Endothelial cell (in vitro differentiated cells): ENCODE measurements at places on chromosomes 5 and 9. TPM values are rescaled to one million over a fixed set of nuclear protein-coding genes. Genes with fewer than 3 reads are reported as not detected.

DNA sequence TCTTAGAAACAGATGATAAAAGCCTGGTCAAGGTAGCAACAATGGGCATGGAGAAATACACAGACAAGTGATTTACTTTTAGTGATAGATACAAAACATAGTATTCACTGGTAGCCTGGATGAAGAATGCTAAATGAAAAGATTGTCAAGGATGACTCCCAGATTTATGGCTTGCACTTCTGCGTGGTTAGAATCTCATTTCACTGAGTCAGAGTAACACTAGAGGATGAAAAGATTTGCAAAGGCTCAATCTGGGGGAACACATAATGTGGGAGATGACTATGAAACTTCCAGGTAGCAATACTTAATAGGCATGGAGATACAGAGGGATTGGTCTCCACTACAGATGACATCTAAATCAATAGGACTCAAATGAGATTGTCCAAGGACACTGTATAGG is 38.4 kb downstream of the AGTPBP1 start:
- DNase-seq: no peak

DNA sequence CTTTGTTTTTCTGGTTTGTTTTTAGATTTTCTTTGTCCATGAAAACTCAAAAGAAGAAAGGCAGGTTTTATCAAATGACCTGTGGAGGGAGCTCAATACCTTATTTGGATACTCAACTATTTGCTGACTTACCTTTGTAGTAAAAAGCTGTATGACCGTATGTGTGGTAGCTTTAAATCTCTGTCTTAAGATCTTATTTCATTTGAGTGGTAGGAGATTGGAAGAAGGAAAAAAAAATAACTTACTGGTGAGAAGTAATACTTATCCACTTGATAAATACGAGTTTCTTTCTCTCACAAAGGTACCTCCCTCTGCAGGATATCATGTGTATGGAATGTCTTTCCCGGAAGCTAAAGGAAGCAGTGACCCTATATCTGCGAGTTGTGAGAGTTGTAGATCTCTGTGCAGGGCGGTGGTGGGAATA is 15.0 kb downstream of the FBXO38 start:
- no peak for DNase-seq

DNA sequence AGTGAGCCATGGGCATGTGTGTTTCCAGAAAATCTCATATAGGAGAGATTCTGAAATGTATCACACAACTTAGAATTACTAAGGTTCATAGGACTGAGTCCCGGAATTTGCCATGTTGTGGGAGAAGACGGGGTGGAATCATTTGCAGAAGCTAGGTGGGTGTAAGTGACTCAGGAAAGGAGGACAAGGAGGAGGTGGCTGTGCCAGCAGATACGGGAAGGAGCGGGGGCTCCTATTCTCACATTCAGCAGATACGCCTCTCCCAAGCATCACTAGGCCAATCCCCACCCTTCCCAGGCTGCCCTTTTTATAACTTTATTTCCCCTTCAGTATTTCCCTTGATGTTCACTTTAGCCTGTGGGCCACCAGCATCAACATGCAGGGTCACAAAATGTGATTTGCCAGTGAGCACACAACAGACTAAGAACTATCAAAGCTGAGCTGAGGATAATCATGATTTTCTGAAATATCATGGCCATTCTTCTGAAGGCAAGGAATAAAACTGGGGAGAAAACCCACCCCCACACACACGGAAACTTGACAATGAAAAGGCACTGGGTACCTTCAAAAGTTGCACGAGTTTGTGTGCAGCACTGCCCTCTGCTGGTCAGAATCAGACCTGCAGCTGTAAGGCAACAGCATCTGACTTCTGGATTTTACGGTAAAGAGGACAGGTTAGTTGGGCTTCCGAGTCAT is 133.2 kb downstream of the MTX3 start:
- DNase-seq: peak; percentile 81

- no peak for DNase-seq
These were observed 75.1 kb downstream of the PLCXD3 start for GRCh38 chr5:41435276-41435675.

DNA sequence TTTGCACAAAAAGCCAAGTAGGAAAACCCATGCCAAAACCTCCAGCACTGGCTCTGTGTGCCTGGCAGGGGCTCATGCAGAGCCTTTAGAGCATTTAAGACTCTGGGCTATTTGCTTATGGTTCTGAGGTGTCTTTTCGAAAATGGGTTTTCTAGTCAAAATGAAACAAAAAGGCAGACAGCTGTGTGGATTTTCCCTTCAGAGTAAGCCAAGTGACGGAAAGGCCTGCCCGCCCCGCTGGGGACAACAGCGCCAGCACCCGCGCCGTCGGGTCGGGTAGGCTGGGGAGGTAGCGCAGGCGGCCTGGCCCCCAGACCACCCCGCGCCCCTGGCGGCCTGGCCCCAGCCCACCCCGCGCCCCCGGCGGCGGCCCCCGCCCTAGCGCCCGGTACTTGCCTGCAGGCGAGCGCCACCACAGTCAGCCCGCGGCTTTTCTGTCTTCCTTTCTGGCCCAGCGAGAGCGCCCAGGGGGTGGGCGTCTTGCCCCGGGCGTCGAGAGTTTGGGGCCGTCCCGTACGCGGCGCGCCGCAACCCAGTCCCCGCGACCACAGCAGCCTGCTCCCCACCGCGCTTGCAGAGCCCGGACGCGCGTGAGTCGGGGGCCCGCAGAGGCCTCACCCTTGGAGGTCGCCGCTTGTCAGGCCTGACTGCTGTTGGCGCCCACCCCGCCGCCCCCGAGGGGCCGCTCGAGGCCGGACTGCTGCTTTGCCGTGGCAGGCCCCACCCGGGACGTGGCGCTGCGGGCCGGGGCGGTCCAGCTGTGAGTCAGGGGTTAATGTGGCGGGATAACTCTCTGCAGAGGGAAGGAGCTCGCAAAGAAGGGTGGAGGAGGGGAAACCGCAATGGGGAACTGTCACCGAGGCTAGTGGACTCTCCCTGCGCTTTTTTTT is at the start of gene TICAM2:
Gene TICAM2 (minus strand): TSS at position 779 of the 890 bp plus-strand sequence. CDS start 21,223 bp downstream, outside the sequence.
- peak; percentile 67 for DNase-seq

Gene PIP5KL1
- total RNA-seq: 2.4 TPM

Gene SPINK7
- not detected for total RNA-seq
